Large intestine (tissue), 12 donors: ENCODE measurements at places on chromosomes 13 and 19. TPM values are rescaled to one million over a fixed set of nuclear protein-coding genes. Genes with fewer than 3 reads are reported as not detected.
A peak's percentile ranks its signal among the peaks of the same experiment; 100 is the strongest.

- DNase-seq = no peak
Observed at GRCh38 chr13:33859691-33860303, 41.8 kb downstream of the RFC3 start.

UBE2L5 gene
- 0.31 TPM for polyA plus RNA-seq

ANKRD24 gene
- polyA plus RNA-seq = 2.8 TPM

DNA sequence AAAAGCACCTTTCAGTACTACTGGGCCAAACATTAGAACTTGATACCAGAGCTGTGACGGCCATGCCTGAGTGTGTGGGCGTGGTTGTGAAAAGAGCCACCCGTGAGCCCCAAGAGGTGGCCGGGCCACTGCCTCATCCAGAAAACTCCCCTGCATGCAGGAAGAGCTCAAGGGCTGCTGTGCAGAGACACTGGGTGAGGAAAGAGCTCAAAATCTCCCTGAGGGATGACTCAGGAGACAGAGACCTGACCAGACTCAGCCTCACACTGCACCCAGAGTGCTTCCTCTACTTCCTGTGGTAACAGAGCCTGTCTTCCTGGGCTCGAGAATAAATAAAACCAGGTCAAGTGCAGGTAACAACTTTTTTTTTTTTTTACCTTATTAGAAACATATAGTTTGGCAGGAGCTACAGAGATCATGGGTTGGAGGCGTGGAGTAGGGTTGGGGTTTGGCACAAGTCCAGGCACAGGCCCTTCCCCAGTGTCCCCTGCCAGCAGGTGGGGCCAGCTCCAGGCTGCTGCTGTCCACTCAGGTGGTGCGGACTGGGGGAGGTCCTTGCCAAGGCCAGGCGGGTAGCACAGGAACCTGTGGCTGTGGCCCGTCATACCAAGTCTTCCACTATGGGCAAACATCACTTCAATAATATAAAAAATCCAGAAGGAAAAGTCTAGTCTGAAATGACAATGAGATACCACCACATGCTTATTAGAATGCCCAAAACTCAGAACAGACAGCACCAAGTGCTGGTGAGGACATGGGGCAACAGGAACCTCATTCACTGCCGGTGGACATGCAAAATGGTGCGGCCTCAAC is 25.5 kb downstream of the ELL start:
- DNase-seq = no peak

GYS1 gene
- 39.1 TPM for polyA plus RNA-seq

NANOS3 gene
- polyA plus RNA-seq = 2.3 TPM

GRCh38 chr19:45558399-45558878 is 26.2 kb downstream of the OPA3 start:
- DNase-seq = peak; percentile 54

DNA sequence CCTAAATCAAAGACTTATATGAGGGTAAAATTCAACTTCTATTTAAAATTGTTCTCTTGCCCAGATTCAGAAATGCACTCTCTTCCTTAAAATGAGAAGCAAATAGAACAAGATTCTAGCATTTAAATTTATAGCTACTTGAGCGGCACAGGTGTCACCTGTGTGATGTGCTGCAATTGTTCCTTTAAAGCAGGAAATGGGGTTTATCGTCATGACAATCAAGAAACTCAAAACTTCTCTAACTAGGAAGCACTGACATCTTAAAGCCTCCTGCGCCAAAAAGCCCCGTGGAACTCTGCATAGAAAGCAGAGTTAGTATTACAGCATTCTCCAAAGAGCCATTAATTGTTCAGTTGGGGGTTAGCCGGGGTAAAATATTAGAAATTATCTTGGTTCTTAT is 2.6 kb upstream of the OXGR1 start:
- no peak for DNase-seq

TEX26 gene
- polyA plus RNA-seq = 0.12 TPM

DNA sequence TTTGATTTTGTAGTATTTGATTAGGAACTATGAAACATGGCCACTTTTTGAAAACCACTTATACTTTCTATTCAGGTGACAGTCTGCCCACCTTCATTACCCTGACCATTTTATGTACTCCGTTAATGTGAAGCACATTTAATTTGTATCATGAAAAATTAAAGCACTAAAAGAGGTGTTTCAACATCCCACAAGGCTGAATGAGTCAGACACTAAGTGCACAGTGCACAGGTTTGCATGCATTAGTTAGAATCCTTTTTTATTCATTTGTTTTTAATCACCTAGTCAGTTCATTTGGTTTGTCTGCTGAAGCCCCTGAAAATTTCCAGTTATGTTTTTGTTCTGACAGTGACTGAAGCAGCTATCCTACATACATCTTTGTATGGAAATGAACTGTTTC is 271.0 kb downstream of the SLITRK5 start:
- DNase-seq = no peak

ZNF471 gene
- polyA plus RNA-seq = 11.7 TPM

IGFL2 gene
- polyA plus RNA-seq = 0.36 TPM

- DNase-seq = no peak
Observed at GRCh38 chr19:56617531-56617930, 22.4 kb downstream of the ZNF71 start.

GRCh38 chr13:72109863-72110262 is 242.9 kb upstream of the DACH1 start:
- no peak for DNase-seq

TNNI3 gene
- polyA plus RNA-seq = 0.88 TPM

- DNase-seq = no peak
Observed at GRCh38 chr13:114264886-114265611, 16.4 kb upstream of the UPF3A start.

GRCh38 chr13:32984857-32985626 is 31.2 kb upstream of the KL start:
- no peak for DNase-seq
